Hypothalamus (tissue), 51 donors: ENCODE measurements at places on chromosomes 4 and X.

GRCh38 chr4:185716577-185717376 is 95.2 kb downstream of the SORBS2 start:
- no peak for DNase-seq

DNA sequence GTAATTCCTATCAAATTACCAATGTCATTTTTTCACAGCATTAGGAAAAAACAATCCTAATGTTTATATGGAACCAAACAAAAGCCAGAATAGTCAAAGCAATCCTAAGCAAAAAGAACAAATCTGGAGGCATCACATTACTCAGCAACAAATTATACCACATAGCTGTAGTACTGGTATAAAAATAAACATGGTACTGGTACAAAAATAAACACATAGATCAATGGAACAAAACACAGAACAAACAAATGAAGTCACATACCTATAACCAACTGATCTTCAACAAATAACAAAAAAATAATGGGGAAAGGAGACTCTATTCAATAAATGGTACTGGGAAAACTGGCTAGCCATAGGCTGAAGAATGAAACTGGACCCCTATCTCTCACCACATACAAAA is 37.4 kb downstream of the PPA2 start:
- no peak for DNase-seq

GRCh38 chr4:169030562-169030982 is 20.5 kb upstream of the CBR4 start:
- DNase-seq = no peak

- no peak for DNase-seq
Measured at GRCh38 chr4:143377611-143378099, 41.0 kb downstream of the GAB1 start.

DNA sequence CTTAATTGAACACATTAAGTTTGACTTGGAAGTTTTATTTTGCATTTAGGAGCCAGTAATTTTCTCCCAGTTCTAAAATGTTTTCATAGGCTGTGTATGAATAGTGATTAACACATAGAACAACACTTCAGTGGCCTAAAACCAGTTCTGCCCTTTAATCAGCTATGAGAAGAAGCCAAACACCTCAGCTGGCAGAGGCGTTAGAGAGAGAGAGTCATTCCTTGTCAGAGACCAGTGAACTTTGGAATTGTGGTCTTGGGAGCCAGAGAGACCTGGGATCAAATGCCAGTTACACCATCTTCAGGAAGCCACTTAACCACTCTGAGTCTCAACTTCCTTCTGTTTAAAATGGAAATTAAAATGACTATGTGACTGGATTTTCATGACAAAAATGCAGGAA is 39.3 kb upstream of the PRPS2 start:
- DNase-seq = no peak

DNA sequence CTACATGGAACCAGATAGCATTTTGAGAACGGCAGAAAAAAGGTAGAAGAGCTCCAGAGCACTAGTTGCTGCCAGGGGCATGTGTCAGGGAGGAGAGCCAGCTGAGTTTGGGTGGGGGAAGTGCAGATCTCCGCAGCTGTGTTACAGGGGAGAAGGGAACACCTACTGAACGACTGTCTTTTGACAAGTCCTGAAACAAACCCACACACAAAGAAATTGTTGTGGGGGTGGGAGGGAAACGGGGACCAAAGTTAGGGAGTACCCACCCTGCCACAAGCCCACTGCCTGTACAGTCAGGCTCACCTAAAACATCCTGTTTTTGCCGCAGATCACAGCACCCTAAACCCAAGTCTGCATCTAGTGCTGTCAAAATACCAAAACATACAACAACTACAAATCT is 55.5 kb downstream of the LEF1 start:
- no peak for DNase-seq

DNA sequence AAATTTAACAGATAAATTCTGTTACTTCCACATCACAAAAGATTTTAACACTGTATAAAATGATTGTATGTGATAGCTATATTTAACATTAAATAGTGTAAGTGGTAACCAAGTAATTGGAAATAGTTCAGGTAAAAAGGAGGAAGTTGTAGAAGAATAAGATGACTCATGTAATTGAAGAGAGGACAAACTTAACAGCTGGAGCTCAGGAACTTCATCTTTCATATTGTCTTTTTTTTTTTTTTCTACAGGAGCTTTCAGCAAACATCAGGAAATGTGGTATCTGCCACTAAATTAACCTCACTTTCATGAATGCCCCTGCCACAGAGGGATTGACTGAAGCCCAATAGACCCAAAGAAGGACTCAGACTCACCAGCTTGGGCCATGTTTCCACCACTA is 188.4 kb upstream of the VEGFC start:
- no peak for DNase-seq

DNA sequence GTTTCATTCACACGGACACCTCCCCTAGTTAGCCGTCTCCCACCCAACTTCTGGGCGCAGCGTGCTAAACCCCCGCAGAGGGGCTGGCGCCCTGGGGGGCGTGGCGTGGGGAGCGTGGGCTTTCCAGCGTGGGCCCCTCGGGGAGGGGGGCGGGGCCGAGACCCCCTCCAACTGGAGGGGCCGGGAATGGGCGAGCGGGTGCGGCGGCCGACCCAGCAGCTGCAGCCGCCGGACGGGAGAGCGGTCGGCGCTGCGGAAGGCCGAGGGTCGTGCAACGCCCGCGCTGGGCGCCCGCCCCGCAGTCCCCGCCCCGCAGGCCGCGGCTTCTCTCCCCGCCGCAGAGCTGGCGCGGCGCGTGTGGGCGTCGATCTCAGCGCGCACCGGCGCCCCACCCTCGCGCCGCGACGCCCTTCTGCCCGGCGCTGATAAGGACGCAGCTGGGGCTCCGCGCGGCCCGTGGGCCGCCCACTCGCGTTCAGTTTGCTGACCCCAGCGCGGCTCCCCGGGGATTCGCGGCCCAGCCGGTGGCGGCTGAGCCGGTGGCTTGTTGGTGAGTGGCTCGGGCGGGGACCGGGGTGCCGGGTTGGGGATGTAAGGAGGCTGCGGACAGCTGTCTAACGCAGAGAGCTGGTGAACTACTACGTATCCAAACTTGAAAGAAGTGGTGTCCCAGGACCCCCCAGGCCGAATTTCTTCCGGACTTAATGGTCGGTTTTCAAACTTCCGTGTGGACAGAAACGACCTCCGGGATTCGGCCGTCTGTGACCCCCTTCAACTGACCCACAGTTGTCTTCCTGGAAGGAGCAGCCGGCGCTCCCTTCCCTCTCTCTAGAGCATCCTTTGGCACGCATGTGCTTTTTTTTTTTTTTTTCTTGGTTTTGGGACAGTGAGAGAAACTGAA is 1.5 kb downstream of the FHDC1 start:
- peak; percentile 47 for DNase-seq

DNA sequence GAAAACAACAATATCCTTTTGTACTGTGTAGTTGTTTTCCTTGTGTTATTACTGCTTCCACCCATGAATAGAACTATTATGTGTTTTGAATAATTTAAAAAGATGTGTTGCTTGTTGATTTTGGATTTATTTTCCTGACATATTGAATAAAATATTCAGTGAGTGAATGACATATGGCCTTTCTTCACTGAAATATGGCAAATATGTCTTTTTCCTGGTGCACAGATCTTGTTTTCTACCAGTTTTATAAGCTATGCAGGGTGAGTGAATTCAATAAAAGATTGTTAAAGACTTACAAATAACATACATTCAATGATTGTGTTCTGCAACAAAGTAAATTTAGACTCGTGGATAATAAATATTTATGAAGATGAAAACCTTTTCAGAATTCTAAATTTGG is 1216.3 kb upstream of the ADGRL3 start:
- no peak for DNase-seq

DNA sequence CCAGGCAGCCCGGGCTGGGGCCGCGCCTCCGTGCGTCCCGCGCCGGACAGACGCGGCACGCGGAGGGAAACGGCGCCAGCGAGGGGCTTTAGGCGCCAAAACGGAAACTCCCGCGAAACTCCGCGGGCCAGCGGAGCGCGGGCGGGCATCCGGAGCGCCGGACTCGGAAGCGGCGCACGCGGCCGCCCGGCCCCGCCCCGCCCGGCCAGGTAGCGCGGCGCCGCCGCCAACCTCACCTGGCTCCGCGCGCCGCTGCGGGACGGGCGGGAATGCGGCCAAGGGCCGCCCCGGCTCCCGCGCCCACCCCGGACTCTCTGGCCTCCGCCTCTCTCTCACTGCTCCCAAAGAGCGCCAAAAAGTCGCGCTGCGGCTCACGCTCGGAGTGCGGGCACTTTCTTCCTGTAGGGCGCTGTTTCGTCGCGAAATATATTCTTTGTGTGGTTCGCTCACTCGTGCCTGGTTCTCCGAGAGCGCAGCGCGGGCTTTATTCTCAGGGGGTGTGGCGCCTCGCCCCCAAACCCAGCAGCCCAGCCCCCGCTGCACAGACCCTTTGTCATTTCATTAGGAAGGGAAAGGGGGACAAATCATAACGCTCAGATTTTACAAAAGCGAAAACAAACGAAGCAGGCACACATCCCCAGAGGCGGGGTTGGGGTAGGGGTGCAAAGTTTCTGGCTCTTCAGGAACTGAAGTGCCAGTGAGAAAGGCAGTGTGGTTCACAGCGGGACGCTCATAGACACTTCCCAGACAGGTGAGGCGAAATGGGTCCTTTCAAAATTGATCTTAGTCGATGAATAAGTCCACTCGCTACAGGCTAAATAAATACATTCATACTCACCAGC is 961 bp upstream of the MBNL3 start:
- peak; percentile 3 for DNase-seq

DNA sequence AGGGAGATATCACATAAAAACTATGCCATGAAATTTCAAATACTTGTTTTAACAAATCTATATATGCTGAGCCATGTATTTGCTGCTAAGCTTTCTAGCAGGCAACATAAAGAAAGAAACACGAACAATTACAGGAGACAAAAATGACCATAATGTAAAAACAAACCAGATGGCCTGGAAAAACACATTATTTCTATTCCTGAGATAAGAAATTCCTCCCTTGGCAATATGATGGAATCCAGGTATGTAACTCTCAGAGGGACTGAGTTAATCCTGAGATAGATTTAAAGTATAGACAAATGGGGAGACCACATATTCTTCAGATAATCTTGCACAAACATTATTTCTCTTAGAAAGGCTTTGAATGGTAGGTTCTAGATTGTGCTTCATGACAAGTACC is 224.1 kb upstream of the MAB21L2 start:
- DNase-seq = no peak

DNA sequence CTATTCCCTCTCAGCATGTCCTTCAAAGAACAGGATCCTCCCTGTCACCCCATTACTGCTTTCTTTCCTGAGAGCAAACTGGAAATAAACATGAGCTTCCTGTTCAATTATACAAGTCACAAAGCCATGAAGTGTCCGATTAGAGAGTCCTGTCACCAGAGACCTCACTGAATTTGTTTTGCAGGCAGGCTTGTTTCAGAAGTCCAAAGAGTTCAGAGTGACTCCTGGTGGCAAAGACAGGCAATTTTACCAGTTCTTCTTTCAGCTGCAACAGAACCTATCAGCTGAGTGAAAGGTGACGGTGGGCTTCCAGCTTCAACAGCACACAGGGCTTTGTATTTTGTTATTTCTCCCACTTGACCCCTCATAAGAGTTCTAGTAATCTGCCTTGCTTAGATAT is 6.4 kb downstream of the ELK1 start:
- DNase-seq = no peak

DNA sequence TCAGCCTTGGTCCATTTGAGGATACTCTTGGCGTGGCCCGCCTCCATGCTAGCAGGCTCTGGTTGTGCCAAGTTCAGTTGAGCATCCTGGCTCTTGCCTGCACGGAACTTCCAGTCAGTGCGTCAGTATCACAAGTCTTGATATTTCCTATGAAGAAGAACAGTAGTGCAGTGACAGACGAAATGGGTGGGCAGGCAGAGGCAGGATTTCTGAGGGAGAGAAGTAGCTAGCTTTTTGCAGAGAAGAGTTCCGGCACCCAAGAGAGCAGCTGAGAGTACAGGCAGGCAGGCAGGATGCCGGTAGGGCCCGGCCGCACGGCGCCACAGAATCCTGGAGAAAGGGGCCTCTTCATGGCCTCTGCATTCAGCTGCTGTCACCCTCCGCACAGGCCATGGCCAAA is 56.1 kb upstream of the MSANTD1 start:
- DNase-seq = no peak

GRCh38 chr4:2008921-2009650 is at the start of gene NELFA:
NELFA (minus strand) TSS chr4:2008974; CDS start chr4:2008959, 15 bp downstream.
- DNase-seq = peak; percentile 94

- DNase-seq = no peak
Measured at GRCh38 chr4:180100433-180101344, 2142.5 kb upstream of the TENM3 start.

DNA sequence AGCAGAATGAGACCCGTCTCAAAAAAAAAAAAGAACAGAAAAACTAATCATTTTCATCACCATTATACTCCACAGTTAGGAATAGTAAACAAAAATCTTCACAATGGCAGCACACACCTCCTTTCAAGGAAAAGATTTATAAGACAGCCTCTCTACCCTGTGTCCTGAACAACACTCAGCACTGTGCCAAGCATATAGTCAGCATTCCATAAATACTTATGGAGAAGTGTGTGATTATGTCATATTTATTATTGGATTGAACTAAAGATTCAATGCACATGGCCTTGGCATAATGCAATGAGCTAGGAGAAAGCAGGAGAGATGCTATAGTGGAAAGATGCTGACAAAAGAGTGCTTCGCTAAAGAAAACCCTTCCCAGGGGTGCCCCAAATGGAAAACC is 52.6 kb downstream of the FAM114A1 start:
- DNase-seq = no peak

DNA sequence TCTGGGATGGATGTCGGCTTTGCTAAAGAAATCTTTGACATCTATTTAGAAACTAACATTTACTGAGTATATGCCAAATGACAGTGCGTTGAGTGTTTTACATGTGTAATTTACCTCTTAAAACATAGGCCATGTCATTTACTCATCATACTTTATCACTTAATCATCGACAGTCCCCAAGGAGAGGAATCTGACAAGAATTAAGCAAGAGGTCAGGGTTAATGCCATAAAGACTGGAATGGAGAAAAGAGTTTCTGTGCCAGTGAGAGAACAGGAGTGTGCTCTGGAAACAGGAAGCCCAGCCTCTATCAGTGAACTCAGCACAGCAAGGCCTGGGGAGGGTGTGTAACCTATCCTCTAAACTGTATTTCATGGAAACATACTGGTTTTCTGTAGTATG is 28.0 kb upstream of the AMOT start:
- DNase-seq = no peak

GRCh38 chr4:113513382-113513781 is 248.2 kb downstream of the CAMK2D start:
- no peak for DNase-seq

- DNase-seq = no peak
Measured at GRCh38 chr4:115834441-115834840, 721.0 kb upstream of the NDST4 start.
